Activated T-cell treated with anti-CD3 and anti-CD28 coated beads for 4 hours (primary cell): ENCODE measurements at places on chromosomes 13 and 19.

DNA sequence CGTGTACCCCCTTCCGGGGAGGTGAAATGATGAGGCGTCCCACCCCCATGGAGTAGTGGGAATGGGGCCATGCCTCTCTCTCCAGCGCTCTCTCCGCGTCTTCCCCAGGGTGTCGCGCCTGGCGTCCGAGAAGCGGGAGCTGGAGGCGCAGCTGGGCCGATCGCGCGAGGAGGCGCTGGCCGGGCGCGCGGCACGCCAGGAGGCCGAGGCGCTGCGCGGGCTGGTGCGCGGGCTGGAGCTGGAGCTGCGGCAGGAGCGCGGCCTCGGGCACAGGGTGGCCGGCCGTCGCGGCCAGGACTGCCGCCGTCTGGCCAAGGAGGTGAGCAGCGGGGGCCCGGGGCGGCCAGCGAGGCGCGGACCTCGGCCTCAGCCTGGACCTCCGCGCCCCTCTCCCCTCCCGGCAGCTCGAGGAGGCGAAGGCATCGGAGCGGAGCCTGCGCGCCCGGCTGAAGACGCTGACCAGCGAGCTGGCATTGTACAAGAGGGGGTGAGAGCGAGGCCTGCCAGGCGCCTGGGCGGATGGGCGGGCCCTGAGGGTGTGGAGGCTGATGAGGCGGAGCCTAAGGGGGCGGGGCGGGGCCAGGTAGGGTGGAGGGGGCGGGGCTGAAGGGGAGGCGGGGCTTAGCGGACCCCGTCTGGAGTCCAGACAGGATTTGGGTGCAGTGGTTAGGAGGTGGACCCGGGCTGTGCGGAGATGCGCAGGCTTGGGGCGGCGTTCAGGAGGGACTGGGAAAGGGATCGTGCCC is 7.7 kb downstream of the PGLYRP1 start:
- peak; percentile 49 for DNase-seq

DNA sequence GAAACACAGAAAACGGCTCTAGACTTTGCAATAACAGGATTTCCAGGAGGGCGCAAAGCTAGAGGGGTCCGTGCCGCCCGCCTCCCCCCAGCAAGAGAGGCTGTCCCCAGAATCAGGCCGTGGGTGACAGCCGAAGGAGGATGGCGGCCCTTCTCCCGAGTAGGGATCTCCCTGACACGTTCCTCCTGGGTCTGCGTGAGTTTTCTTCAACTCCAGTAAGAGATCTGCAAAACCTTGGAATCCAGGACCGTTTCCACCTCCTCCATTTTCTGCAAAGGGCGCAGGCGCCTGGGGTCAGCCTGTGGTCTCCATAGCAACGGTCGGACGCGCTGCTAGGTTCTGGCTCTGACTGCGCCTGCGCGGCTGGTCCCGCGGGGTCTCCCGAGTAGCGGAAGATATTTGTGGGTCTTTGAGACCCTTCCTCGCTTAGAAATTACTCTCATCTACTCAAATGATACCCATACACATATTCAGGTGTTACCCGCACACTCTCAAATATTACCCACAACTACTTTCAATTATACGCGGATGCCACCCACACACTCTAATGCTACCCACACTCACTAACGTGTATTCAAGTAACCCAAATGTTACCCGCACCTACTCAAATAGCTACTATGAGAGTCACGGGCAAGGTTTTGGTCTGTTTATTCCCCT is 2.1 kb downstream of the PNMA8C start:
- DNase-seq, result no peak

- DNase-seq, result no peak
These were observed 816 bp downstream of the SPRED3 start for GRCh38 chr19:38389101-38389925.

GRCh38 chr13:75359266-75359665 is 122.7 kb downstream of the TBC1D4 start:
- DNase-seq, result no peak

- DNase-seq, result no peak
These were observed 132.7 kb downstream of the CACNA1A start for GRCh38 chr19:13373599-13373998.

GRCh38 chr13:98769736-98770135 is 17.3 kb upstream of the SLC15A1 start:
- DNase-seq, result no peak

DNA sequence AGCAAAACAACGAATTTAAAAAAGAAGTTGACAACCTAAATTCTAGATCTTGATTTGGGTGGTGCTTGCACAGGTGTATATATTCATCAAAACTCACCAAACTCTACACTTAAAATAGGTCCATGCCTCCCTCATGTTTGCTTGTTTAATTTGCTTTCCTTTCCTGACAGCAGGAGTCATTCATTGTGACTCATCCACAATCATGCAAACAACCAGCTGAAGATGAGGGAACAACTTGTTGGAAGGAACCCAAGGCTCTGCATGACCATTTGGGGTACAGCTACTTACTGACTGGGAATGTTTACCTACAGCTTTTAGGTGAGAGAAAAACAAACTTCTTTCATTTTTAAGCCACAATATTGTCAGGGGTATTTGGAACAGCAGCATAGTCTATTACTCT is 96.6 kb downstream of the RXFP2 start:
- DNase-seq, result no peak

DNA sequence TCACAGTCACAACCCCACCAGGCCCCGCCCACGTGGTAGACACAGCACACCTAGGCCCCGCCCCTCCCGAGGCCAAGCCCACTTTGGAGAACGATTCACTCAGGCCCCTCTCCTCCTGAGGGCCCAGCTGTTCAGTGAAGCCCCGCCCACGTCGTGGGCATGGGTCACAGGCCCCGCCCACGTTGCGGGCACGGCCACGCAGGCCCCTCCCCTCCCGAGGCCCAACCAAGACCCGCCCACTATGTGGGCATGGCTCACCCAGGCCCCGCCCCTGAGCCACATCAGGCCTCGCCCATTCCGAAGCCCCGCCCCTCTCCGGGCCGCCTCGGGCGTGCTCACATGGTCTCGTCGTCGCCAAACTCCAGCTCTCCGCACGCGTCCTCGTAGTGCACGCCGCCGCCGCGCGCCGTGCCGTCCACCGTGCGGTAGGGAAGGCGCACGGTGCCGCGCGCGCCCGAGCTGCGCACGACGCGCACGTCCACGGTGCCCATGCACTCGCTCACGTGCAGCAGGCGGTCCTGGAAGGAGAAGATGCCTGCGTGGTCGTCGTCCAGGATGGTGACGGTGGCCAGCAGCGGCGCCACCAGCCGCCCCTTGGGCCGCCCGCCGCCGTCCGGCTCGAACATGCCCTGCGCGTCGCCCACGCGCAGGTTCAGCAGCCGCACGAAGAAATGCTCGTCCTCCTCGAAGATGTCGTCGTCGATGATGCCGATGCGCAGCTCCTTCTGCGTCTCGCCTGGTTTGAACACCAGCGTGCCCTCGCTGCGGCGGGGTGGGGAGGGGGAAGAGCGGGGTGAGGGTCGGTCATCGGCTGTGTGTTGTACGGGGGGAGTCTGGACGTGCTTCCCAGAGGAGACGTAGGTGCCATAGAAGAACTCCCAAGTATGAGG is 24.0 kb downstream of the SLC8A2 start:
- DNase-seq, result no peak

- no peak for DNase-seq
These were observed 91.0 kb downstream of the COL4A1 start for GRCh38 chr13:110216006-110216397.

GRCh38 chr19:13902993-13903555 is 2.8 kb downstream of the BRME1 start:
- DNase-seq, result no peak

- DNase-seq, result no peak
These were observed at the start of gene FCAR for GRCh38 chr19:54873990-54874389. Gene FCAR (plus strand): TSS chr19:54874235. CDS start chr19:54874290, 55 bp downstream.

DNA sequence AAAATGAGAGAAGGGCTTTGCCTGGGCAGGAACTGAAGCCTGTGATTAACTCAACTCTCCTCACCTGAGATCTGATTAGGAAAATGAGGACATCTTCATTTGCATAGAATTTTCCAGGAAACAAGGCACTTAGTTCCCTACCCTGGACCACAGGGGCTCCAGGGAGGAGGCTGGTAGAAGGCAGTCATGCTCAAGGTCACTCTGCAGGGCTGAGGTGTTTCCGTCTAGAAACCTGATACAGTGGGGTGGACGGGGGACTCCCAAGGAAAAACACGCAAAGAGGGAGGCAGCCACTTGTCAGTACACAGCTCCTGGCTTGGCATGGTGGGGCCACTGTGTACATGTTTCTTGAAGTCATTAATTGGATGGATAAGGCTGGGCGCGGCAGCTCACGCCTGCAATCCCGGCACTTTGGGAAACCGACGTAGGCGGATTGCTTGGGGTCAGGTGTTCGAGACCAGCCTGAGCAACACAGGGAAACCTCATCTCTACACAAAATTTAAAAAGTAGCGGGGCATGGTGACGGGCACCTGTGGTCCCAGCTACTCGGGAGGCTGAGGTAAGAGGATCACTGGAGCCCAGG is 6.0 kb downstream of the KLK14 start:
- no peak for DNase-seq

GRCh38 chr13:77584106-77584505 is 48.6 kb downstream of the SCEL start:
- DNase-seq, result no peak

- no peak for DNase-seq
These were observed 60.0 kb upstream of the WDFY2 start for GRCh38 chr13:51524312-51524711.

GRCh38 chr19:55068950-55069864 is 6.3 kb upstream of the RDH13 start:
- no peak for DNase-seq

DNA sequence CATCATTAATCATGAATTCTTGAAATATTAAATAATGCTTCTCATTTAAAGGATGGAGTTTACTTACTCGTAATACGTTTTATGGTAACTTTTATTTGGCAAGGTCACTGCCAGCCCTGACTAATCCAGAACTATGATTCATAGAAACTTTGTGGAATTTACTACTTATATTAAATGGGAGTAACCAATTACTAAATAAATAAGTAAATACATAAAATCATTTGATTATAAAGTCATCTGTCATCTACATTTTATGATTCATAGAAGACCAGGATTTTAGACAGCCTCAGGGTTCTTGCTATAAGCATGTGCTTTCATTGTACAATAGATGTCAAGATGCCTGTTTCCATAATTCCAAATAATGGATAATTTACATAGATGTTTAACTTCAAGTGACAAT is 611.1 kb downstream of the TBC1D4 start:
- DNase-seq, result no peak

- DNase-seq, result no peak
These were observed 52.7 kb downstream of the VAV1 start for GRCh38 chr19:6825076-6825774.
